ENCODE measurements at places on chromosomes 11 and 22. TPM values are rescaled to one million over a fixed set of nuclear protein-coding genes. Genes with fewer than 3 reads are reported as not detected.

The MTFP1 gene
- 30.3 TPM for total RNA-seq

- H3K27me3 ChIP-seq, result peaks cover 27% of the 10 kb centered on the region
- H3K27ac ChIP-seq, result no peak overlapping the region
- H3K4me1 ChIP-seq, result peaks cover 7% of the 10 kb centered on the region
- H3K36me3 ChIP-seq, result no peaks in the 10 kb centered on the region
These were observed 16.6 kb downstream of the RTN4RL2 start for GRCh38 chr11:57476757-57477506.

The DDX25 gene
- not detected for total RNA-seq

The APOBEC3H gene
- not detected for total RNA-seq

DNA sequence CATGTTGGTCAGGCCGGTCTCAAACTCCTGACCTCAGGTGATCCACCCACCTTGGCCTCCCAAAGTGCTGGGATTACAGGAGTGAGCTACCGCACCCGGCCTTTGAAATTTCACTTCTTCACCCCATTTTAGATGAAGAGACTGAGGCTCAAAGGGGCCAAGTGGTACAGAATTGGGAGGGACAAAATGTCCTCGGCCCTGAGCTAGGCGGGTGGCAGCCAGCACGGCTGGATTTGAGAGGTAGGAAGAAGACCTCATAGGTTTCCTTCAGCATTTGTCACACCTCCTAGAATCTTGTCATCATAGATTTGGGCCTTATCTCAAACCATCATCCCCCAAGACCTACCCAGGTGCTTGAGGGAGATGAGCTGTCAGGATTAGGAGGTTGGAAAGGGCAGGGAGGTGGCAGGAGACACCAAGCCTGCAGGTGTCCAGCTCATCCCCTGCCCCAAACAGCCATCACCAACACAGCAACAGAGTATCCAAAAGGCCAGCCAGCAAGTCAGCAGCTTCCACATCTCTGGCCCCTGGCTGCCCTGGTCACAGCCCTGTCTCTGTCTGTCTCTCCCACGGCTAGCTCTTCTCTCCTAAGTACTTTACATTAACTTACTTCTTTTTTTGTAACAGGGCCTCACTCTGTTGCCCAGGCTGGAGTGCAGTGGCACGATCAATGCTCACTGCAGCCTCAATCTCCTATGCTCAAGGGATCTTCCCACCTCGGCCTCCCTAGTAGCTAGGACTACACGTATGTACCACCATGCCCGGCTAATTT, 11.2 kb upstream of the TMPRSS6 start:
- no peaks in the 10 kb centered on the region for H3K36me3 ChIP-seq
- no peak overlapping the region for H3K4me3 ChIP-seq

GRCh38 chr22:46998331-46998730, 235.9 kb downstream of the TBC1D22A start:
- DNase-seq, result no peak
- H3K36me3 ChIP-seq, result no peaks in the 10 kb centered on the region
- no peaks in the 10 kb centered on the region for H3K27me3 ChIP-seq
- no peak overlapping the region for H3K4me3 ChIP-seq

The SPI1 gene
- total RNA-seq, result not detected

GRCh38 chr11:128135451-128135850, 451.9 kb downstream of the ETS1 start:
- no peak overlapping the region for H3K4me3 ChIP-seq
- no peak for DNase-seq
- H3K4me1 ChIP-seq, result no peaks in the 10 kb centered on the region
- H3K36me3 ChIP-seq, result no peaks in the 10 kb centered on the region
- no peaks in the 10 kb centered on the region for H3K27me3 ChIP-seq

Data from endothelial cell of umbilical vein (primary cell).